Substantia nigra (tissue), 51 donors: ENCODE measurements at places on chromosomes 12 and 14.

GRCh38 chr12:122523846-122524718, 2.7 kb downstream of the RSRC2 start:
- DNase-seq, result no peak

GRCh38 chr14:97120611-97121031, 323.4 kb downstream of the VRK1 start:
- DNase-seq, result no peak

DNA sequence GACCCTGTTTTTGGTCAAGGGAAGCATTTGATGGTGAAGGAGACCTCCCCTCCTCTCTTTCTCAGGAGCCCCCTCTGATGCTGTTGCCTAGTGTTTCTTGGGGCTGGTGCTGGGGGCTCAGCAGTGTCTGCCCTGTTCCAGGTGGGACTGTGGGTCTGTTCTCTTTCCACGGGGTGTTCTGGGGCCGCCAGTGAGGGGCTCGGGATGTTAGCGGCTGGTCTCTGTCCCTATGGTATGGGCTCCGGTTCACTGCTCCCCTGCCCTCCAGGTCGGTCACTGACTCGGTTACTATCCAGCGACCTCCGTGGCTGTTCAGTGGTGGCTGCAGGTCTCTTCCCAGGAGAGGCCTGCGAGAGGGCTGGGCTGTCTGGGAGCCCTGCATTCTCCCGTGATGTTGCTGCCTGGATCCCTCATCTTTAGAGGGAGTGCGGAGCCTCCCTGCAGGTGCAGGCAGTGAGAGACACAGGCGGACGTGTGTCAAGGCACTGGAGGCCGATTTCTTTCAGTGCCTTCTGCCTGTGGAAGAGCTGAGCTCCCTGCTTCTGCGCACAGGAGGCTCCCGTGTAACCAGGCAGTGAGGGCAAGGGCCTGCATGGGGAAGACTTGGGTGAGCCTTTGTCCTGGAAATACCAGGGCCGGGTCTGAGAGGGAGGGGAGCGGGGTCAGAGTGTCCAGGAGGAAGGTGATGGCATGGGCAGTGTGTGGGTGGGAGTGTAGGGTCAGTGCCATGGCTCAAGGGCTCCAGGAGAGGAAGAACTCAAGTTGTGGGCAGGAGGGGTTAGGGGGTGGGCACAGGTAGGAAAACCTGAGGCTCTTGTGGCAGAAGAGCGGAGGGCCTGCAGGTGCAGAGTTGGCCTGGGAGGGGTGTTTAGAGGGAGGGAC, 362.6 kb downstream of the TMEM121 start:
- DNase-seq, result no peak

DNA sequence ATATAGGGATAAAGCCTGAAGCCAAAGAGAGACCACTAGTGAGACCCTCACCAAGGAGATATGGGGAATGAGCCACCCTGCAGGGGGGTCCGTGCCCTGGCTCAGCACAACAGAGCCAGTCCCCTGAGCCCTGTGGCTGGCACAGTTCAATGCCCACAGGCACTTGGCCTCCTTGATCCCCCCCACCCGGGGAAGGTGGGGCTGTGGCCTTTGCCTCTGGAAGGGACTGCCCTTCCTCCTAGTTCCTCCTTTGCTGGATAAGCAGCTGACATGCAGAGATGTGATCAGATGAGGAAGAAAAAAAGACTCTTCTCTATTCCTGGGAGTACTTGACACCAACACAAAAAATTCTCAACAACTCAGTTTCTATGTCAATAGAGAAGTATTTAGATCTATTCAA, 19.9 kb downstream of the TTC7B start:
- DNase-seq, result no peak

DNA sequence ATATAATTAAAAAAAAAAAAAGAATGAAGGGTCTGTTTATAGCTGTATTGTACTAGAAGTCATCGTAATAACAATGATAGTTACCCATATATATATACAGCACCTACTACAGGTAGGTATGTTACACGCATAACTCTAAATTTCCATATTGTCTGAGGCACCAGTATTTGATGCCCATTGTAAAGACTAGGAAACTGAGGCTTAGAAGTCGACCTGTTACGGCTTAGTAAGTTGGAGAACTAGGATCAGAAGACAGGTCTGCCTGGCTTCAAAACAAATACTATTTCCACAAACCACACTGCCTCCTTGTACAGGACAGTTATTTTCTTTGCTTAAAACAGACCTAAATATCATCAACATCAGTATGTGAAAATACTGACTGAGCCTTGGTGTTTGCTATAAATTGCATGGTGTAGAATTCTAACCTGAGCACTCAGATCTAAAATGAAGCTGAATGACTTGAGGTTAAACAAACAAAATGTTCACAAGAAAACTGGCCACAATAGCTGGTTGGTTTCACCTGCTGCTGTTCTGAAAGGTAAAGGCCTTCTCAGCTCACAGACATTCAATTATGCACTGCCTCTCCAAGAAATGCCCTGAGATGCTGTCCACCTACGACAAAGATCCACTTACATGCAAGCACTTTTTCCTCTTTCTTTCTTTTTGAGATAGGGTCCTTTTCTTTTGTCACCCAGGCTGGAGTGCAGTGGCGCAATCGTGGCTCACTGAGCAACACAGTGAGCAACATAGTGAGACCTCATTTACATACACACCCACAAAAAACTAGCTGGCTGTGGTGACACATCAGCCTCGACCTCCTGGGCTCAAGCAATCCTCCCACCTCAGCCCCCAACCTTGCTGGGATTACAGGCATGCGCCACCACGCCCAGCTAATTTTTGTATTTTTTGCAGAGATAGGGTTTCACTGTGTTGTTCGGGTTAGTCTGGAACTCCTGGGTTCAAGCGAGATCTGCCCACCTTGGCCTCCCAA, 35.7 kb downstream of the SSH1 start:
- no peak for DNase-seq

GRCh38 chr12:107642240-107642639, 43.4 kb upstream of the PWP1 start:
- DNase-seq, result no peak

DNA sequence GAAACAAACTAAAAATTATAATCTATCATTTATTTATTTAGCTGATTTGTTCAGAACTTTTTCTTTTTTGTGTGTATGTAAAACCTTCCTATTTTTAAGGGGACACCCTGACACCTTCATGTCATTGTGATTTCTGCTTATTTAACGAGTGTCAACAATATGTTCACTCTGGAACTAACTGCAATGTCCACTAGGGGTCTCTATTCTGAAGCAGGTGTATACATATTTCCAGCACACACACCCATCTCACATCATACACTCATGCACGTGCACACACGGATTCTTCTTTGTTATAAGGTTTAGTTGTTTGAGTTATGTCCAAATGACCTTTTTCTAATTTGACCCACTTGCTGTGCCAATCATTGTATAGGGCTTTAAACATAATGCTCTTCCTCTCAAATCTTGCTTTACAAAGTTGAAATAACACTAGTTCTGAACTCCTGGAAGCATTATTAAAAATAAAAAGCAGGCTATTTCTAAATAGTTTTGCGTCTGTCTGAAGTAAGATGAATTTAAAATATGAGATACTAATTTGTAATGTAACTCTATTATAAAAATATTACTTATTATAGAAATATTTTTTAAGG, 15.5 kb downstream of the E2F7 start:
- no peak for DNase-seq

DNA sequence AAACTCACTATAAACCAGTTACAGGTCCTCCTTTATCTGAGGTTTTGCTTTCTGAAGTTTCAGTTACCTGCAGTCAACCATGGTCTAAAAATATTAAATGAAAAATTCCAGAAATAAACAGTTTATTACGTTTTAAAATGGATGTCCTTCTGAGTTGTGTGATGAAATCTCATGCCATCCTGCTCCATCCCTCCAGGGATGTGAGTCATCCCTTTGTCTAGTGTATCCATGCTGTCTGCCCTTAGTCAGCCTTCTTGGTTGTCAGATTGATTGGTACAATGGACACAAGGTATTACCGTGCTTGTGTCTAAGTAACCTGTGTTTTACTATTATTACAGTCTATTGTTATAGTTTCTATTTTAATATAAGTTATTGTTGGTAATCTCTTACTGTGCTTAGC, 328.3 kb downstream of the APAF1 start:
- DNase-seq, result no peak

- no peak for DNase-seq
Observed at GRCh38 chr12:3124917-3125316, 47.7 kb downstream of the TSPAN9 start.

GRCh38 chr12:43696154-43696553, 62.4 kb downstream of the PUS7L start:
- DNase-seq, result no peak

- DNase-seq, result no peak
Observed at GRCh38 chr12:18828987-18829386, 91.1 kb downstream of the CAPZA3 start.

DNA sequence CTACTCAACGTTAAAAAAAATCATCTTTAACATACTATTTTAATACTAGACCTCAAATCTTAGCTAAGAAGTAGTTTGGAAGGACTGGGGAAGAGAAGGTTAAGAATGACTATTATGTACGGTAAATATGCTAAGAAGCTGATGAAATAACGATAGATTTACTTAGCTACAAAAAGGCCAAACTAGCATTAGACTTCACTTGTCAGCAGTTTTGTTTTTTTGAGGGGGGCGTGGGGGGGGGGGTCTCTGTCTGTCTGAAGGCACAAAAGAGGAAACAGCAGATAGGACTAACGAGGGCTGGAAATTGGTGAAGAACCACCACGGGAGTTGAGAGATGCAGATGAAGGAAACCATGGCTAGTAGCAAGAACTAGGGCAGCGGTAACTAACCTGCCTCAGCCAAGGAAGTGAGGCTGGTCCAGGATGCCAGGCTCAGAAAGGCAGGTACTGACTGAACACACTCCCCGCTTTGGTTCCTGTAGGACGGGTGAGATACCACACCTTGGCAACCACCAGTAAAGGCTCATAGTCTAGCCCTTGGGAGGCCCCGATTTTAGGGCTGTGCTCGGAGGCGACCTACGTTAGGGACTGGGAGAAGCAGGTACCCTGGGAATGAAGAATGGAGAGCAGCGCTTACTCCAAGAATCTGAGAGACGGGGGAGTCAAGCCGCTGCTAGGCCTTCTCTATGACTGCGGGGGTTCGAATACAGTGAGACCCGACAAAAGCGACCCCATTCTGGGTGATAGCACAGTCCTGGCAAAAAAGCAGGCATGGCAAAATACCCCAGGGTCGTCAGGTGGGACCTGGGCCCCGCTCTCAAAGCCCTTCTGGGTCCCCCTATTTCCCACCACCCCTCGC, 675 bp downstream of the NEDD8 start:
- no peak for DNase-seq

- no peak for DNase-seq
Observed at GRCh38 chr12:67327466-67327865, 58.3 kb downstream of the CAND1 start.

GRCh38 chr14:72610831-72611200, 283.1 kb downstream of the DPF3 start:
- no peak for DNase-seq

DNA sequence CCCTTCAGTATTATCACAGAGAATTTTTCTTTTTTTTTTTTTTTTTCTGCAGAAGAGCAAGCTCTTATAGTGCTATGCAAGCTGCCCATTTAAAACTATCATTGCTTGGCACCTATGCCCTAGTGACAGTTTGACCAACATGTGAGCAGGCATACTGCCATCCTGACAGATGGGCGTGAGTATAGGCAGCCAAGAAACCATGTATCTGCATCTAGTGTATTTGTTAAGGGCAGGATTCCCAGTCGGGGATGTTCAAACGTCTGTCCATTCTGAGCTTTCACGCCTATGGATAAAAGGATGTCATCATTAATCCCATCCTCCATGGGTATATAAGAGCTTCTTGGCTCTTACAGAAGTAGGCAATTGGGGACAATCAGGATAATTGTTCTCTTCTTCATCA, 8.8 kb downstream of the VRK1 start:
- DNase-seq, result no peak

DNA sequence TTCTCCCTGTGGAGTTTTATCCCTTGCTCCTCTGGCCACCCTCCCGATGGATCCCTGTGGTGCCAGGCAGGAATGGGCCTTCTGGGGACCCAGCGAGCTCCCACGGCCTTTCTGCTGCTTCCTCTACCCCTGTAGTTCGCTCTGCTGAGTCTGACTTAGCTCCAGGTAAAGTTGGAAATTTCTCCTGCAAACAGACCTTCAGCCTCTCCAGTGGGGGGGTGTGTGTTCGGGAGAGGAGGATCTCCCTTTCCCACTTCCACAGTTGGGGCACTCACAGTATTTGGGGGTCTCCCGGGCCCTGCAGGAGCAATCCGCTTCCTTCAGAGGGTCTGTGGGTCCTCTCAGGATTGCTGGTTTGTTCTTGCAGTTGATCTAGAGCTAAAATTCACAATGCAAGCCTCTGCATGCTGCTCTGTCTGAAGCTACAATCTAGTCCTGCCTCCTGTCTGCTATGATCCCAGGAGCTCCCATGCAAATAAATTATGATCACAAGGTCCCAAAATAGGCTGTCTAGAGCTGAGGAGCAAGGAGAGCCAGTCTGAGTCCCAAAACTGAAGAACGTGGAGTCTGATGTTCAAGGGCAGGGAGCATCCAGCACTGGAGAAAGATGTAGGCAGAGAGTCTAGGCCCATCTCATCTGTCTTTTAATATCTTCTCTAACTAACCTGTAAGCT, 18.3 kb downstream of the MTRFR start:
- no peak for DNase-seq

GRCh38 chr14:37972941-37973887, 234.5 kb upstream of the SSTR1 start:
- no peak for DNase-seq

- DNase-seq, result no peak
Observed at GRCh38 chr14:99576761-99577705, 27.0 kb downstream of the CCDC85C start.

DNA sequence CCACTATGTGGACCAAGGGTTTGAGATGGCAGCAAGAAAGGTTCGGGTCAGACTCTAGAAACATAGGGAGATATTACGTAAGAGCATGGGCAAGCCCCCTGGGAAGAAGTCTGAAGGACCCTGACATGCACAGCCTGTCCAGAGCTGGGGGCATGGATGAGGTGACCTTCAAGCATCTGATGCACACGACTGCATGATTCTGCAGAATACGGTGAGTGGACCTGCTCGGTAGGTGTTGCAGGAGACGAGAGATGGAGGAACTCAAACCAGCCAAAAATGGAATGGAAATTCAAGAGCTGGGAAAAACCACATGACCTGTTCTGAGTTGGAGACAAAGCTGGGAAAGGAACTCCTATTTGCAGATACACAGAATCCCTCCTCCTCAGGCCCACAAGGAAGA, 43.6 kb downstream of the ANO2 start:
- DNase-seq, result no peak

GRCh38 chr12:109930028-109930800, 30.1 kb downstream of the TCHP start:
- no peak for DNase-seq

DNA sequence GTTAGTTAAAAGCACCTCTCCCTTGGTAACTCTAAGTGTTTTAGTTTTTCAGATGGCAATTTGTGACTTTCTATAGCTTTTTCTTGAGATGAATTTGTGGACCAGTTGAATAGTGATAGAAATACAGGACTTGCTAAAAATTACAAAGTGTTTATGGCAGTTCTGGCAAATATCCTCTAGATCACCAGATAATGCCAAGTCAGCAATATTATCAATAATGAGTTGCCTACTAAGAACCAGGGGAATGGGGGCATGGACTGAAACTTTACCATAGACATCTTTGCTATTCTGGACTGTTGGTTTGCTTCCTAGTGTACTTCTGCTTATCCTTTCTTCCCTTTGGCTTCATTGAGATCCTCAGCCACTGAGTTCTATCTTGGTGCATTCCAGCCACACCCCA, 584.2 kb downstream of the DIO2 start:
- DNase-seq, result no peak

- DNase-seq, result no peak
Observed at GRCh38 chr14:104293851-104294627, 155.7 kb downstream of the KIF26A start.
